ENCODE measurements at places on chromosomes 1 and 21. TPM values are rescaled to one million over a fixed set of nuclear protein-coding genes. Genes with fewer than 3 reads are reported as not detected.

Gene KIAA1614
- total RNA-seq, result 0.22 TPM

Gene SPRR2E
- not detected for total RNA-seq

- no peak for DNase-seq
These were observed 2.2 kb upstream of the EPHA2 start for GRCh38 chr1:16158025-16158424.

Gene SMIM1
- 0.80 TPM for total RNA-seq

DNA sequence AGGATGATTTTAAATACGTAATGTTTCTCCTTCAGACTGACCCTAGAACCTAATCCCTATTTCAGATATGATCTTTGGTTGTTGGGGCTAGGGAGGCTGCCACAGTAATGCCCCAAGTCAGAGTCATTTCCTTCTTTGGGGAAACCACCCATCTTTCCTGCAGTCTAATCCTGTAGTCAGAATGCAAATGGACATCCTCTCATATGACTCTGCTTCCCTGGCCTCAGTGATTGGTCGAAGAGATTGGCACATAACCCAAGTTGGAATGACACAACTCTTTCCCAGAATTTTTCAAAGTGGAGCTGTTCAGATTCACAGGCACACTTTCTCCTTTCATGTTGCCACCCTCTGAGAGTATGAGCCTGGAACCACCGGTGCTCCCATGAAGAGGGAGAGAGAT, 58.8 kb upstream of the ZNF644 start:
- DNase-seq, result no peak

Gene PTPRF
- total RNA-seq, result 0.47 TPM

DNA sequence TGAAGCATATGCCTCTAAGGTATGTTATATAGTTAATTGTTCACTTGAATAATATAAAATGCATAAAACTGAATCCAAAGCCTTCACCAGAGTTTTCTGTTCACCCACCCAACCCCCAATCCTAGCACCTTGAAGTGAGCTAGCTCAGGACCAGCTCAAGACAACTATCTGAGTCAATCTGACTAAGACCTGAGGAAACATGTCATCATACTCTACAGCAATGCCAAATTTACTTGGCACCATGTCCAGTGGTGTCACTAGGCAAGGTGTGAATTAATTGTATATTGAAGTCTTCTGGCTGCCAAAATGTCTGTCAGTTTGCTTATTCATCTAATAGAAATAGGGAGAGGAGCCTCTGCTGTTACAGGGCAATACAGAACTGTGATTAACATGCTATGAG, 3.8 kb downstream of the DNASE2B start:
- no peak for DNase-seq

DNA sequence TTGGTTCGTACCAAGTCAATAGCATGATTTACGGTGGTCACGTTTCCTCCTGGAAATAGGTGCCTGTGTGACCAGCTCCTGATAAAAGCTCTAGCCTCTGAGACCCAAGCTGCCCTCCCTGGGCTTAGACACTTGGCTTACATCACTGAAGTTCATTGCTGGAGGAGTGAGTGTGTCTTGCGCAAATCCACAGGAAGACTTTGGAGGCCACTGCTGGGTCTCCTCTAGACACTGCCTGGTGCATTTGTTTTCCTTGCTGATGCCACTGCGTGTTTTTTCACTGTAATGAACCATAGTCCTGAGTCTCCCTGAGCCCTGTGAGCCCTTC, 230.6 kb downstream of the DSCAM start:
- no peak for DNase-seq

Gene CFHR2
- not detected for total RNA-seq

Gene LCE1C
- not detected for total RNA-seq

Gene COL6A1
- 13.1 TPM for total RNA-seq

- no peak for DNase-seq
These were observed 7.5 kb upstream of the TTC22 start for GRCh38 chr1:54808443-54809207.

DNA sequence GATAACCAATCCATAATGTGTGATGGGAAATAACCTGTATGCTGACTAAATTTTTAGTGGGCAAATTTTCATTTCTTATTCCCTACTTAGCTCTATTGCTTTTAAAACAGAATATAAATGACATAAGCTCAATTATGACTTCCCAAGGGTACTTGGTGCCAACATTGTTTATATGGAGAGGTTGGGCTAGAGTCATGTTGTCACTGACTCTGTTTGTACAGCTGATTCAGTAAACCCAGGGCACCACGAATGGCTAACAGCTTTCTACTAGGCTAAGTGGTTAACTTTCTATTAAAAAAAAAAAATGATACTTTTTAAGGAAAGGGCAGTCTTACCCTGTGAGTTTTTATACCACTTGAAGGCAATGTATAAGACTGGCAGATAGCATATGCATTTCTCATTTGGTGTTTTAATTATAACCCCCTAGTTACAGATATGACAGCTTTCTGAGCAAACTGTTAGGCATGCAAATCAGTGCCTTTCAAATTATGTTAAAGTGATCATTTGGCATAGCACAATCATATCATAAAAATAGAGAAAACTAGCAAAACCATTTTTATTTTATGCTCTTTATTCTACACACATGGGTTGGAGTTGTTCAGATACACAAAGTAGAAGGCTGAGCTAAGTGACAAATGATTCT, 147.1 kb downstream of the DNM3 start:
- no peak for DNase-seq

Data from CD8-positive, alpha-beta memory T cell (primary cell).